ENCODE measurements at places on chromosomes 3 and 15.

DNA sequence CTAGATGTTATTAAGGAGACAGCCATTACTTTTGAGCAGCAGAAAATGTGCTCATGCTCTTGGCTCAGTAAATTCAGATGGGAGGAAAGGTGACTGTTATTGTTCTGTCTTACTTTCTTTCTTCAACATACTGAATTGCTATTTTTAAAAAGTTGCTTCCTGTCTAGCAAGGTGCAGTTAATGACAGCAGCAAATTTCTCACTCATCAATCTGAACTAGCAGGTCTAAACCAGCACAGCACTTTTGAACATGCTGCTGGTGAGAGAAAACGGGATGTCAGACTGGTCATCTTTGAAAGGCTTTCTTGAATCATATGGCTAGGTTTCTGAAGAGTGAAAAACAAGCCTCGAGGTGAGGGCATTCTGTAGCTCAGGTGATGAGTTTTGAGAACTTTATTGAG, 384.7 kb downstream of the MFSD1 start:
- DNase-seq, result no peak

DNA sequence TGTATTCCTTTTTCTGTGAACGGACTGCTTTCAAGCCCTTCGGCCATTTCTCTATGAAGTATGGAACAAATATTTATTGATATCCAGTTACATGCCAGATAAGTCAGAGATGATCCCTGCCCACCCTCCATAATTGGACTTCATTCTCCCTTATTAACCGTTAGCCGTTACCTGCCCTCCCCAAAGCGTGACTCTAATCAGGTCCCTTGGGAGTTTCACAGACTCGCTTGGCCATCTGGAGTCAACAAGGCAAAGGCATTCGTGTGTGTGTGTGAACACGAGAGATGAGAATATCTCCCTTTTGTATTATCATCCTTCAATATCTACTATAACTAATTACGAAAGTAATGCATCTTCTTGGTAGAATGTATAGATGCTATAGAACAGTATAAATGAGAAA, 314.5 kb downstream of the TLE3 start:
- no peak for DNase-seq

DNA sequence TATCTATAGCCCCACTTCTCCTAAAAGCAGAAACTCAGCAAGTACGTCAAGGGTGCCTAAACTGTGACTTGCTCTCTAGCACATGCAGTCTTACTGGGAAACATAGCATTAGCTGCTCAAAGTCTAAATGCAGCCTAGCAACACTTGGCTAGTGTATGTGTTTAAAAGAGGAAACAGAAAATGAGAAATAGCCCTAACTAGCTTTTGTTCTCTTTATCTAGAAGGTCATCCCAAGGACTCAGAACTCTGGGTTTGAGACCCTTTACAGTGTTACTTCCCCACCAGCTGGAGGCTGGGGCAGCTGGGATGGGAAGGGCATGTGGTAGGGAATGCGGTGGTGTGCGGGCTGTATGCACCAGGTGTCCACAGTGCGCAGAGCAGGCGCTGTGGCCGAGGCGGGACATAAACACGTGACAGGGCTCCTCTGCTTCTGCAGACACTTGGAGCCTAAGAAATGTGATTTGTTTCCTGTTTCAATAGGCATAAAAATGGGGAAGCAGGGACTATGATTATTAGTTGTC, 13.3 kb downstream of the ETV5 start:
- no peak for DNase-seq

DNA sequence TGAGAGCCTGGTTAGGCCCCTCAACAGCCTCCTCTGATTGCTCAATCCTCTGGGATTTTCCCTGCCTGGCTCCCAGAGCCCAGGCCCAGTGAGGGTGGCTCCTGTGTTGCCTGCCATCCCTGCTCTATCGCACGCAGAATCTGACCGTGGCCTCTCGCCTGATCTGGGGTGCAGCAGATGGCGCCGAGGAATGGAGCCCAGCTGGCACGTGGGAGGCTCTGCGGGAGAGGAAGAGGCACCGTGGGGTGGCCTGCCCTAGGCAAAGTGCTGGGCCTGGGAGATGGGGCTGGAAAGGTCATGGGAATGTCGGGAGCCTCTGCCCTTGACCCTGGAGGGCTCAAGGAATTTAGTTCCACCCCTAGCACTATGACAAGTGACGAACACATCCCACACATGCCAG, 10.3 kb downstream of the SV2B start:
- DNase-seq, result no peak
